Stimulated activated CD8-positive, alpha-beta memory T cell treated with anti-CD3 and anti-CD28 coated beads, Interleukin-4, amount 100 ng/mL, for 1 hour (primary cell): ENCODE measurements at places on chromosomes 7 and 10.

DNA sequence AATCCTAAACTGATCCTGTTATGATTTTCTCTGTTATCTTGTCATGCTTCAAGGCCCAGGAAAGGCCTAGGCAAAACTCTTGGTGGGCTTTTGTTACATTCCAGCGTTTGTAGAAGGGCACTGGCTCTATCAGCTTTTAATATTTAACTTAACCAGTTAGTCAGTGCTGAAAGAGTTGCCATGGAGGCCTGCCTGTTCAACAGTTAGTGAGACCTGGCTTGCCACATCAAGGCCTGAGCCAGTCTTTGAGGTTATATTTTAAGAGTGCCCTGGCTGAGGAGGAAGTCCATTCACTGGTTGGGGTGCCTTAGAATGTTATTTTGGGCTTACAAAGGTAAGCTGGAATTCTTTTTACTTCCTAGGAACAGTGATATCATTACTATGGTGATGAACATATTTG lies 144.1 kb upstream of the NRG3 start:
- no peak for DNase-seq

GRCh38 chr7:56188823-56189346 lies 72.7 kb upstream of the NUPR2 start:
- DNase-seq = no peak

GRCh38 chr7:136956232-136956631 lies 87.8 kb downstream of the CHRM2 start:
- DNase-seq = no peak

GRCh38 chr10:124012583-124012982 lies 80.8 kb downstream of the CHST15 start:
- DNase-seq = no peak

- no peak for DNase-seq
Measured at GRCh38 chr10:117399341-117400196, 24.3 kb upstream of the PDZD8 start.

DNA sequence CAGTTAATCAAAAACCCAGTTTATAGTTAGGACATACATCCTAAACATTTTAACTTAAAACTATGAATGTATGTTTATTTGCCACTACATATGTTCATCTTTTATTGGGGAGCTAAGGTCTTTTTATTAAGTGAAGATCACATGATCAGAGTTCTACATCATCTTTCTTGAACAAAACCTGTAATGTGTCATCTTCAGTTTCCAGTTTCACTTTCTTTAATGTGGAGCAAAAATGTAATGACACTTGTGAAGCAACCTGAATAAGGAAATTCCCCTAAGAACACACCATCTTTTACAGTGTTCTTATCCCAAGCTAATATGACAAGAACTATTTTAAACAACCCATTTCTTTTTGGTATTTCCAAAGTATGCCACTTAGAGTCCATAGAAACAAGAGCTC lies 166.7 kb upstream of the BET1 start:
- DNase-seq = no peak

DNA sequence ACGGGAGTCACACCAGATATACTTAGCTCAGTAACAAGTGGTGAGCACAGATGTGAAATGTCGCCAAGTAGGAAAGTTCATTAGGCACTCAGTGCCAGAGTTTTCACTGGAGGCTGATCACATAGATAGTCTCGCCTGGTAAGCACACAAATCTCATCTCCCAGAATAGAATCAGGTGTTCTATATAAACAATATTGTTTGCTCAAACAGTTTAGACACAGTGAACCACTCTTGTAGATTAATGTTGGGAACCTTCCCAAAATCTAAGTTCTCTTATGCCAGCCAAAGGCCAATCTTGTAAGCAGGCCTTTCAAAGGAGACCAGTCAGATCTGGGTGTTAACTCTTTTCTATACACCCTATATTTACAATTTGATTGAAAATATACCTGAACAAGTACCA lies 716.5 kb upstream of the GRM3 start:
- no peak for DNase-seq

GRCh38 chr7:31236868-31237267 lies 103.7 kb downstream of the NEUROD6 start:
- DNase-seq = no peak

DNA sequence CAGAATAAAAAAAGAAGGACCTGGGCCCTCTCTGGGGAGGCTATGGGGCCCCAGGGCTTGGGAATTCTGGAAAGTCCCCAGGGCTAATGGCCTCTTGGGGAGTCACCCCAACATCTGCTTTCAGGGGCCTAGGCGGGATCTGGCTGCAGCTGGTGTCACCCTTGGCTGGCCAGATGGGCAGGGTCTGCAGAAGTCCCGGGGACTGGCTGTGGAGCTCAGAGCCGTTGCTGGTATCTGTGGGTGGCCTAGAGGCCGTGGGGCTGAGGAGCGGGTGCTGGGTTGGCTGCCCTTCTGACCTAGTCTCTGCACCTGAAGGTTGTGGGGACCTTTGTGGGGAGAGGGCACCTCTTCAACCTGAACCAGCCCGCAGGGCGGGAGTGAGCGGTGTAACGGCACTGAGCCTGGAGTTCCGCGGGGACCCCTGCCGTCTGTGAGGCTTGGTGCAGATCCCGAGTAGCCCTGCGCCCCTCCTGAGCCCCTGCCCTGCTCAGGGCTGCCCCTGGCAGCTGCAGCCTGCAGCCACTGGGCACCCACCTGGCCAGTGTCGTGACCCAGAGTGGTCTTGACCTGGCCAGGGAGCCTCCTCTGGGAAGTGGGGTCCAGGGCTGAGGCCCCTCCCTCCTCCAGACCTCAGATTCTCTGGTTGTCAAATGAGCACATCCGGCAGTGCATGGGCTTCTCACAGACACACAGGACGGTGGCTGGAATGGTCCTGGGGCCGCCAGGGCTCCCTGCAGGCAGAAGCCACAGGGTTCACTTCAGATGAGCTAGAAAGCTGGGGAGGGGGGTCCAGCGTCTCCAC lies 51.5 kb downstream of the UNCX start:
- no peak for DNase-seq

GRCh38 chr10:92873029-92873428 lies 24.7 kb downstream of the EXOC6 start:
- DNase-seq = no peak

- no peak for DNase-seq
Measured at GRCh38 chr7:55187701-55188491, 169.1 kb downstream of the EGFR start.

- DNase-seq = no peak
Measured at GRCh38 chr10:21427804-21428481, 97.5 kb downstream of the SKIDA1 start.

GRCh38 chr7:93461350-93461749 lies 113.2 kb downstream of the CALCR start:
- DNase-seq = no peak

GRCh38 chr10:122999347-122999746 lies 9.2 kb downstream of the IKZF5 start:
- DNase-seq = no peak

DNA sequence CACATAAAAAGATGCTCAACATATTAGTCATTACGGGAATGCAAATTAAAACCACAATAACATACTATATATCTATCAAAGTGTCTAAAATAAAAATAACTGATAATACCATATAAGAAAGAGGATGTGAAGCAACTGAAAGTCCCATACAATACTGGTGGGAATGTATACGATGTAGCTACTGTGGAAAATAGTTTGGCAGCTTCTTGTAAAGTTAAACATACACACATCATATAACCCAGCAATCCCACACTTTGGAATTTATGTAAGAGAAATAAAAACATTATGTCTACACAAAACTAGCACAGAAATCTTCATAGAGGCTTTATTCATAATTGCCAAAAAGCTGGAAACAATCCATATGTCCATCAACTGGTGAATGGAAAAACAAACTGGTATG lies 10.5 kb upstream of the COMMD3 start:
- no peak for DNase-seq
